Stimulated activated CD8-positive, alpha-beta memory T cell treated with anti-CD3 and anti-CD28 coated beads, Interleukin-4, amount 100 ng/mL, for 48 hours (primary cell): ENCODE measurements at places on chromosomes 6 and 20.

- peak; percentile 45 for DNase-seq
These were observed 778 bp downstream of the PSMG4 start for GRCh38 chr6:3259491-3259958.

DNA sequence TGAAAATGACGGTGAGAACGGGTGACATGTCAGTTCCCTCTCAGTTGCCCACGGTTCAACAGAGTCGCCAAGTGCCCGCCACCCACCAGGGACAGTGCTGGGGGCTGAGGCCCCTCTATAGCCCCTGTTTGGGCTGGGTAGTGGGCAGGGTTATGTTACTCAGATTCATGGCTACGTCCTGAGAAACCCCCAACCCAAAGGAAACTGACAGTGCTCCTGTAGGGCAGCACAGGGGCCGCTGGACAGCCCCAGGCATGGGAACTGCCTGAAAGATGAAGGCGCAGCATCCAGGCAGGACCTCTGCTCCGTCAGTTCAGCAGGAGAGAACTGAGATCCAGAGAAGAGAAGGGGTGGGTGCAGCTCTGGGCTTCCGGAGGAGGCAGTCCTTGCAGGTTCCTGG, 118.9 kb upstream of the PMEPA1 start:
- no peak for DNase-seq

GRCh38 chr6:46989398-46989797, 52.7 kb downstream of the ADGRF1 start:
- DNase-seq = no peak

DNA sequence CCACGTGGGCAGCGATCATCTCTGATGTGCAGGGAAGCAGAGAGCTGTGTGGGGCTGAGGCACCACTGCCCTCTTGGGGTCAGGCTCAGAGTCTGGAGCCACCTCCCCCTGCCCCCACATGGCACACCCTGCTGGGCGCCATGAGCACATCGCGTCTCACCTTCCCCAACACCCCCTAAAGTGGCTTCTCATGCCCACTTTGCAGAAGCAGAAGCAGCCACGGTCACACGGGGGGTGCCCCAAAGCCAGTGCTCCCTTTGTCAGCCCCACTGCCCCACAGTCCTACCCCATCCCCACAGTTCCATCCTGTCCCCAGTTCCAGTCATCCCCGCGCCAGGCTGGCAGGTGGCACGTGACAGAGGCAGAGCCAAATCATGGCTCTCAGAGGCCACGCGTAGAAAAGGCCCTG, 19.5 kb downstream of the SDCBP2 start:
- DNase-seq = no peak

GRCh38 chr6:132698608-132699007, 15.2 kb downstream of the VNN1 start:
- DNase-seq = no peak

GRCh38 chr6:140079328-140079727, 704.9 kb upstream of the CITED2 start:
- no peak for DNase-seq

DNA sequence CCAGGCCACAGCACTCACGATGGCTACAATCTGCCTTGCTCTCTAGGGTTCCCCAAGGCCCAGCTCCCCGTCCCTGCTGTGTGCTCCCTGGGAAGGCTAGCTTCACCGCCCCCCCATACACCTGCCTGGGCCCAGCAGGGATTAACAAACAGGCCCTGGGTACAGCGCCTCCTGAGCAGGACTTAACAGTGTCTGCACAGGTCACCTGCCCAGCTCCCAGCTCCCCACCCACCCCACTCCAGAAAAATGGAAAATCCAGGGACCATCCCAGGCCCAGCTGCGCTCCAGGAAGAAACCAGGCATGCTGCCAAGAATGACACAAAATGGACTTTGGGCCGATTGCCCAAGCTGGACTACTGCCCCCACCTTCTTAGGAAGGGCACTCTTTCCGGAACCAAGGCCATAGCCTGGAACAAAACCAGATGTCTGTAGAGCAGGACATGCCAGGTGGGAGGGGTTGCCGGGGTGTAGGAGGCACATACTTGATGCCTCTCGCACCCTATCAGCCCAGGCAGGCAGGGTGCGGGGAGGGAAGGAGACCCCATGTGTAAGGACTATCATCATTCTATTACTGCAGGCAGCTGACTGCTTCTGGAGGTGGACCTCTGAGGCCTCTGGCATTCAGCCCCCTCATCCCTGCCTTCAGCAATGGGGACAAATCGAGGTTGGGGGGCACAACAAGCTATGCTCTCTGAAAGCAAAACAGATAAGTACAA, 104.9 kb downstream of the SNX5 start:
- DNase-seq = no peak

DNA sequence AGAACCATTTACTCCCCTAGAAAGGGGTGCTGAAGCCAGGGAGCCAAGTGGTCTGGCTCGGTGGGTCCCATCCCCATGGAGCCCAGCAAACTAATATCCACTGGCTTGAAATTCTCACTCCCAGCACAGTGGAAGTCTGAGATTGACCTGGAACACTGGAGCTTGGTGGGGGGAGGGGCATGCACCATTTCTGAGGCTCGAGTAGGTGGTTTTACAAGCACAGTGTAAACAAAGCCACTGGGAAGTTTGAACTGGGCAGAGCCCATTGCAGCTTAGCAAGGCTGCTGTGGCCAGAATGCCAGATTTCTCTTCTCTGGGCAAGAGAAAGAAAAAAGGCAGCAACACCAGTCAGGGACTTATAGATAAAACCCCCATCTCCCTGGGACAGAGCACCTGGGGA, 855.8 kb upstream of the CITED2 start:
- no peak for DNase-seq

DNA sequence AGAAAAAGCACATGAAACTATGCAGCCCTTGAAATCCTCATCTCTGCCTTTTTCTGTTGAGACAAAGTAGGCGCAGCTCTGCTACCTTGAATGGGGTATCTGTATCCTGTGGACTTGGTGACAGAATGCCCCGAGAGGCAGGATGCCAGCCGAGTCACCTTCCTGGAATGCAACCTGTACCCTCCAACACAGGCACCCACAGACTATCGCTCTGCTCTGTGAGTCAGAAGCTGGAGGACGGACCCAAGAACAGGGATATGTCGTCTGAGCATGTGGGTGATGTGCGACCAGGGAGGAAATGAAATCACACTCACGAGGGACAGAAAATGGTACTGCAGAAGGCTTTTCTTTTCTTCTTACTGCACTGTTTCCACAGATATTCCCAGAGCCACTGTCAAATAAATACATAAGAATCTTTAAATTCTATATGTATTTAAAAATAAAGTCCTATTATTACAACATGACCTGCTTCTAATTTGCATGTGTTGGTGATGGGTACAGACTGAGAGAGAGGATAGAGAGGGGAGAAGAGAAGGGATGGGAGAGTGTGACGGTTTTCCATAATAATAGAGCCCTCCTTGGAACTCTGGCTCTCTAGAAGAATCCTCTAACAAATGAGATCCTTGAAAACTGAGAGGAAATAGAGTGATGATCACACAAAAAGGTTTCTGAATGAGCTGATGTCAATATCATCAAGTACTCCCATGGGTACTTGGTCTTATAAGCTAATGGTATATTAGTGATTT, 308.1 kb downstream of the FOXC1 start:
- DNase-seq = peak; percentile 72

DNA sequence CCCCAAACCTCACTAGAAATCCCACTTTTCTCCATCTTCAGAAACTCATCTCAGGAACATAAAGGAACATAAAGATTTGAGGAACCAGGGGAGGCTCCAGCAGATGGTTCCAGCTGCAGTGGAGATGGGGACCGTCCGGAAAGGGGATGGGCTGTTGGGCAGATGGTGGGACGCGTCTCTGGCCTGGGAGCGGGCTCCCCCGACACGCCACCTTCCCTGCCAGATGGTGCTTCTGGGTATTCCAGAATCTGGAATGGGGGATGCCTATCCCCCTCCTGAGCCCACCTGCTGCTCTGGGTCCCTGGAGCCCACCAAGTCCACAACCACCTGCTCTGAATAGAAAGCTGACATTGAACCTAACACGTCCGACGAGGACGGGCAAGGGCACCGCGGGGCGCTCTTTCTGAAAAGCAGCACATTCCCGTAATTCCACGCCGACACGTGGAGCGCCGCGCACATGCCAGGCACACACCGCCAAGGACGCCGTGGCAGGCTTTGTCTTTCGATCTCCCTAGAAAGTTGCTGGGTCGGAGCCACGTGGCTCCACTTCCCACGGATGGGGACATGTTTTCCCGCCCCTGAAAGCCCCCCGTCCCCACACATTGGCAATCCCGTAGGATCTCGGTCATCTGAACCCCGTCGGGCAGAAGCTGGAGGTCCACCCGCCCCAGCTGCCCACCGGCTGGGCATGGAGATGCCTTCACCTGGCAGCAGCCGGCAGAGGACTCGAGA, 27.3 kb downstream of the SLC2A4RG start:
- no peak for DNase-seq

DNA sequence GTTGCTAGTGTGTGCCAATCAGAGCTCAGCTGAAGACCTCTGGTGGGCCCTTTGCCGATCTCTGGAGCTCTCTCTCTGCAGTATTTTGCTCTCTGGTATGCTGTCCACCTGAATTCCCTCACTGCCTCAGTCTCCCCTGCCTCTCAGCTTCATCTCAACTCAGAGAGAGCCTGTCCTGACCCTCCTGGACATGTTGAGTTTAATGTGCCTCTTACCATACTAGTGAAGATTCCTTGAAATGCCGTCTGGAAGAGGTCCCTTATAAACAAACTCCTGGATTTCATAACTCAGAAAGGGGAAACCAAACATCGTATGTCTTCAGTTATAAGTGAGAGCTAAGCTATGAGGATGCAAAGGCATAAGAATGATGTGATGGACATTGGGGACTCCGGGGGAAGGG, 231.1 kb upstream of the ZNF217 start:
- DNase-seq = no peak

DNA sequence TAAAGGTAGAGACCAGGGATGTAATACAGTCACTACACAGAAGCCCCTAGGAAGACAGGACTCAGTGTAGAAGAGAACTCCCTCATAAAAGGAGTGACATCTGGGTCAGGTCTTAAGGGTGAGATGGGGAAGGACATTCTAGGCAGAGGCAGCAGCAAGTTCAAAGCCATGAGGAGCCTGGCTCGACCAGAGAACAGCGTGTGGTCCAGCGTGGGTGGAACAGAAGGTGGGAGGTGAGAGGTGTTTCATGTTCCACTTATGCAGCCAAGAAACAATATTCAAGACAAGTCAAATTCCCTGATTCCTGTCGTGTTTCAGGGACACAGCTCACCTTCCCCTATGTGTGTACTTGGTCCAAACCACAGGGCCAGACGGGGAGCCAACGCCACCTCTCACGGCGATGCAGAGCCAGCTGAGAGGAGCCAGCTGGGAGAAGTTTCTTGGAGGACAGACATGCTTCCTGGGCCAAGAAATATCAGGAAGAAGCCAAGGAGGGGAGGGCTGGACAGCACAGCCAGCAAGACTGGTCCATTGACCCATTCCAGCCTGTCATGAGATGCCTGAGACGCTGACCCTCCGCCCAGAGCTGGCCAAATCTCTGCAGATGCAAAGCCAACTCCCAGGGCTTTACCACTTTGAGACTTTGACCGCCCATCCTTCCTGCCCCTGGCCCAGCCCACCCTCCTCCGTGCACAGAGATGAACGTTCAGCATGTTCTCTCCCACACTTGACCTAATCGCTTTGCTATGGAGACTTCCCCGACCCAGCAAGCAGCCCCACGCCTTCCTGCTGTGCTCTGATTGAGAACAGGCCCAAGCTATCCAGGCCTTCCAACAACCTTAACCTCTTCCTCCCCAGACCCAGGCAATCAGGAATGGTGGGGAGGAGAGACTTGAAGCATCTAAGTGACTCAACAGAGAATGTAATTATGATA, 113.8 kb downstream of the PRND start:
- DNase-seq = peak; percentile 15

DNA sequence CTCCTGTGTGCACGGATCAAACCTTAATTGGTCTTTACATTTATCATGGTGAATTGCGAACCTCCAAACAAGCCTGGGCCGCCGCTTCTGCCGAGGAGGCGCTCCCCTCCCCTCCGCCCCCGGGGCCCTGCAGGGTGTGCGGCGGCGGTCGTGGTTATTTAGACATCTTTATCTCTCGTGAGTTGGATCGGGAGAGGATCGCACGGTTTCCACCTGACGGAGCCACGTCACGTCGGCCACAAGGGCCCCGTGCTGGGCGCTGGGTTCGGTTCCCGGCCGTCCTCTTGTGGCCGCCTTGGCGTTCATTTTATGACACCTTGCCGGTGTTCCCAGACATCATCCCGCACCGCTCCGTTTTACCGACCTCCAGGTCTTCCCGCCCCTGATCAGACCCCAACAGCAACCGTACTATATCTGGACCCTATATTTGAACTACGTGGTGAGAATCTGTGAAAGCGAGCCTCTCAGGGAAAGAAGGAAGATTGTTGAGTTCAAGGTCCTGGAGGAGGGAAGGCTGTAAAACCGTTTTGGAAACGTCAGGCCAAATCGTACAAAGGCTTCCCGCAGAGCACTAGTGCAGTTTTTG, 1.3 kb upstream of the CNR1 start:
- peak; percentile 27 for DNase-seq

- DNase-seq = no peak
These were observed 118.7 kb downstream of the TBX18 start for GRCh38 chr6:84645563-84646266.

DNA sequence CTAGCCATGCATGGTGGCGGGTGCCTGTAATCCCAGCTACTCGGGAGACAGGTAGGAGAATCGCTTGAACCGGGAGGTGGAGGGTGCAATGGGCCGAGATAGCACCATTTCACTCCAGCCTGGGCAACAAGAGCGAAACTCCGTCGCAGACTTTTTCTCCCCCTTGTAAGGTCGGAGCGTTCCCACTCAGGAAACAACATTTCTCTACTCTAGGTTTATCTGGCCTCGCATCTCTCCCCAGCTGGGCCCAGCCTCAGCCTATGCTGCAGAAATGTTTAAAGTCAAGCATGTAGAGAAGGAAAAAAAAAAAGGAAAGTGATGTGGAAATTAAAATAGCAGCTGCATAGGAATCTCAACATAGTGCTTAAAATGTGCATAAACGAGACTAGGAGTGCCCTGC, 172.3 kb downstream of the TRIM27 start:
- no peak for DNase-seq

DNA sequence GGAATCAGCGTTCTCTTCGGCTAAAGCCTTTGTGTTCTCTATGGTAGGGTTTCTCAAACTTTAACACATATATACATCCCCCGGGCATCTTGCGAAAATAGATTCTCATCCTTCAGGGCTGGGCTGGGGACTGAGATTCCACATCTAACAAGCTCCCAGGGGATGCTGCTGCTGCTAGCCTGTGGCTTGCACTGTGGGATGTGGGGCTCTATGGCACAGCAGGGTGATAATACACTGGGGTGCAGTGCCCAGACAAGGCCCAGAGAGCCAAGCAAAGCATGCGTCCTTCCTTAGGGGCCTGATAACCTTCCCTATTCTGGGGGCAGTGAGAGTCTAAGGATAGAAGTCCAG, 102.0 kb downstream of the LAMP5 start:
- no peak for DNase-seq
